Left renal cortex interstitium (tissue), 4 donors: ENCODE measurements at places on chromosomes 11 and 22.
A peak's percentile ranks its signal among the peaks of the same experiment; 100 is the strongest.

DNA sequence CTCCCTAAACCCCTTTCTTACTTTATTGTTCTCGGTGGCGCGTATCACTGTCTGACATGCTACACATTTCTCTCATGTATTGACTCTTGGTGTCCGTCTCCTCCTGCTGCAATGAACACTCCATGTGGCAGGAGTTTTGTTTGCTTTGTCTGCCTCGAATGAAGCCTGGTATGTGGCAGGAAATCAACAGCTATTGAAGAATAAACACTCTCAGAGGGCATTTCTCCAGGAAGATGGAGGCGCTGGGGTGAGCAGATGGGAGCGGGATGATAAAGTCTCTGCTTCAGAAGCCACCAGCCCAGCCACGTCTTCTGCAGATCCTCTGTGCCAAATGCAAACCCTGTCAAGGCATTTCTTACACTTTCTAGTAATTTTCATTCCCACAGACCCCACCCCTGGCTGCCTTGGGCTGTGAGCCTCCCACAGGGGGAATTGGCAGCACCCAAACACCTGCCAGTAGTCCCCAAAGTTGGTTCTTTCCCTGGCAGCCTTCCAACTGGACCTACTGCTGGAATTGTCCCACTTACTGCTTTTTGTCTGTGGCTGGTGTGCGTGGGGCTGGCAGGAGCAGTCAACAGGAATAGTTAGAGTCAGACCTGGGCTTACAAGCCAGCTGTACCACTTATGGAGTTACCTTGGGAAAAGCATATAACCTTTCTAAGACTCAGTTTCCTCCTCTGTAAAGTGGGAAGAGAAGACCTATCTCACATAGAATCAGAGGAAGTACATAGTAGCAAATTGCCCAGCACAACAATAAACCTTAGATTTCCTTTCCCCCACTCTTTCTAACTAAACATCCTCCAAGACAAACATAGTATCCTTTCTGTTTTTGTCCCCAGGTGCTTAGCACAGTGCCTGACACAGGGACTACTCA lies 13.3 kb upstream of the IL10RA start:
- no peak for DNase-seq

GRCh38 chr11:96465512-96465911 lies 75.7 kb downstream of the JRKL start:
- DNase-seq: no peak

GRCh38 chr22:50628543-50629134 lies 687 bp upstream of the ARSA start:
- no peak for DNase-seq

DNA sequence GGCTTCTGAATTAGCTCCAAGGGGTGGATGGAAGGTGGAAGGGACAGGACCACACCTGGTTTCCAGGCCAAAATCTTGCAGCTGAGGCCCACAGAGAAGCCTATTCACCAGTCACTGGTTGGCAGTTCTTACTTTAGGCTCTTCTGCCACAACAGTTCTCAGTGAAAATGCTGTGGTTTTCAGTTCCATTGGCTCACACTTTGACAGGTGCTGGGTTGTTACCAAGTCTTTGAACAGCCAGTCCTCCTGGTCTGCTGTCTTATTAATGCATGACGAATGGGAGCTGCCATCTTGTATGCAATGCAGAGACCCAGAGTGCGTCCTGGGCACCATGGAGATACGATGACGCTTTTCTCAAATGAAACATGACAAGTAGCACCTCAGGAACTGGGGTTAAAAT lies 232.0 kb upstream of the ZBED5 start:
- no peak for DNase-seq

DNA sequence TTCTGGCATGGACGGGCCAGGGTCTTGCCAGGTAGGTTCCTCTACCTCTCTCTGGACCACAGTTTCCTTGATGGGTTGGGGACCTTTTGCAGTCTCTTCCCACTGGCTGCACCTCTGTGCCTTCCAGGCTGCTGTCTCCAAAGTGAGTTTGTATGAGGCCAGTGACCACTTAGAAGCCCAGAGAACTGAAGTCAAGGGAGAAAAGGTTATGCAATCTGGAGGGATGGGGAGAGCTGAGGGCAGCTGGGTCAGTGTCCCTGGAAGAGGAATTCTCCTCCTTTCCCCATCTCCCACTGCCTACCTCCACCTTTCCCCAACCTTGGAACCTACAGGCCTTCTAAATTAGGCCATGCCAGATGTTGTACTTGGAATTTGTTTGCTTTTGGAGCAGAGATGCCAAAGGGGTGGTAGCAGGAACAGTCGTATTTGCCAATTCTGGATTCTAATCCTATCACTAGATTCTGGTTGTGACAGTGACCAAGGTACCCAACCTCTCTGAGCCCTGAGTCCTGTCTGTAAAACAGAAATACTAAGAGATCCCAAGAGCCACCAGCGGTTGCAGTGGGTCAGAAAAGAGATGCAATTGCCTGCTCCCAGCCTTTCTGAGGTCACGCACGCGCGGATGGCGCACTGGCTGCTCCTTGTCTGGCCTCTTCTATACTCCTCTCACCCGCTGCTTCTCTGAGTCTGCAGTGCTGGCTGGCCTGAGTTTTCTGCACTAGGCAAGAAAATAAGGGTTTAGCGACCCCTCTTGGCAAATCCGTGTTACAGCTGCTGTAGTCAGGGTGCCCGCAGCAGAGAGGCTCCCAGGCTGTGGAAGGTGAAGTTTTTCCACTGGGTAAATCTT lies 10.7 kb upstream of the ACCSL start:
- DNase-seq: peak; percentile 65

- no peak for DNase-seq
Measured at GRCh38 chr11:108596701-108597100, 3.1 kb upstream of the EXPH5 start.

GRCh38 chr11:1304380-1304779 lies 5.1 kb downstream of the TOLLIP start:
- DNase-seq: no peak

DNA sequence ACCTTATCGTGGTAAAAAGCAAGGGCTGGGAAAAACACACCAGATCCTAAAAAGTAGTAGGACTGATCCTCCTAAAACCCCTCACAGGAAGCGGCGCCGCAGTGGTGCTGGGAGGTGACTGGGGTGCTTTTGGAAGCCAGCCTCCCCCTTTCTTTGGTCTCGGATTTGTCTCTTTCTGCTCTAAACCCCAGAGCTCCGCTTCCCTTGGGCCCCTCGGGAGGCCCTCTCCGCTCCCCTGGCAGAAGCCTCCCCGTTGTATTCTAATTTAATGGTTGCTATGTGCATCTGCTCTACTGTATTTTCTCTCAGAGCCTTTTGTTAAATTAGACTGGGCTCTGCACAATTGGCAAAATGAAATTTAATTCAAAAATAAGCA lies 587.7 kb downstream of the OPCML start:
- no peak for DNase-seq

DNA sequence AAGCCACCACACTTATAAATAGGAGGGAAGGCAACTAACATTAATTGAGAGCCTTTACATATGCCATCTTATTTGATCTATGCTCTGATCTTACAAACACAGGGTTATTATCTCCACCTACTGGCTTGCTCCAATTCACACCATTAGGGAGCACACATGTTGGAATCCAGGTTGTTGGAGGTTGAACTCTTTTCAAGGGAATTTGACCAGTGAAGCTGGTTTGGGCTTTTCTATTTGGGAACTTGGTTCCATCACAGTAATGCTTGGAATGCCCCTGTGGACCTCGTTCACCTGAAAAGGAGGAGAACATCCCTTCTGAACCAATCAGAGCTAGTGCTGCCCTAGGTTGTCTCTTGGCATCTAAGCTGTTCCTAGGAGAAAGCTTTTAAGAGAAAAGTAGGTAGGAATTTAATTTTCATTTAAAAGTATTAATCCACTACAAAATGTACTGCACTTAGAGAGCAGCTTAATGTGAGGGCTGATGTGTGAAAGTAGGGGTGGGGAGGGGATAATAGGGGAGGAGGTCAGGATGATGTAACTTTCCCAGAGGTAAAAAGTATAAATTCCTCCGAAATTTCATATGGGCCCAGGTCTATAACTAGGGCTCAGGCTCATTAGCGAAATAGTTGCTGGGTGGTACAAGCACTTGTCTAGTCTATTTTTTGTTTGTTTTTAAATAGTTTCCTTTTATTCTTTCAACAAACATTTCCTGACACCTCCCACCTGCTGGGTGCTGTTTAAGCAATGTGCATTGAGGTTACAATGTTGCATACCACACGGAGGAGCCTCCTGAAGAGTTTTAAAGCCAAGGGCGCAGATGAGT lies 7.6 kb upstream of the MICAL2 start:
- no peak for DNase-seq

- no peak for DNase-seq
Measured at GRCh38 chr22:33793475-33793874, 126.8 kb downstream of the LARGE1 start.

- no peak for DNase-seq
Measured at GRCh38 chr22:46528121-46528610, 9.3 kb downstream of the CELSR1 start.

- no peak for DNase-seq
Measured at GRCh38 chr11:45304111-45304991, 18.2 kb upstream of the SYT13 start.
